ENCODE measurements at places on chromosomes 12 and 14. TPM values are rescaled to one million over a fixed set of nuclear protein-coding genes. Genes with fewer than 3 reads are reported as not detected.

DNA sequence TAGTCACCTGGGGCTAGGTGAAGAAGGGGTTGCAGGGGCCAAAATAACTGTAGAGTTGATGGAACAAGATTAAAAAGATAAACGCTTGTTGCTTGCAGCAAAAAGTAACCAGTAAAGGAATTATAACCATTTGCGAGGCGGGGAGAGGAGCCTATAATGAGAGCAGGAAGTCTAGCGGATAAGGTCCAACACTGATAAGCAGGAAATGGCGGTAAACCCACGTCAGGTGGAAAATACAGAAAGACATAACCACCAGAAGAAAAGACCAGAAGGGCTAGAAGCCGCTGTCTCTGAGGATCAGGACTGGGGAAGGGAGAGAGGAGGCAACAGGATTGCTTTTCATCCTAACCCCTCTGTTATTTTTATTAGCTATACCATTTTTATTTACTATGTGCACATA is 303.3 kb downstream of the DPF3 start:
- DNase-seq, result no peak

DNA sequence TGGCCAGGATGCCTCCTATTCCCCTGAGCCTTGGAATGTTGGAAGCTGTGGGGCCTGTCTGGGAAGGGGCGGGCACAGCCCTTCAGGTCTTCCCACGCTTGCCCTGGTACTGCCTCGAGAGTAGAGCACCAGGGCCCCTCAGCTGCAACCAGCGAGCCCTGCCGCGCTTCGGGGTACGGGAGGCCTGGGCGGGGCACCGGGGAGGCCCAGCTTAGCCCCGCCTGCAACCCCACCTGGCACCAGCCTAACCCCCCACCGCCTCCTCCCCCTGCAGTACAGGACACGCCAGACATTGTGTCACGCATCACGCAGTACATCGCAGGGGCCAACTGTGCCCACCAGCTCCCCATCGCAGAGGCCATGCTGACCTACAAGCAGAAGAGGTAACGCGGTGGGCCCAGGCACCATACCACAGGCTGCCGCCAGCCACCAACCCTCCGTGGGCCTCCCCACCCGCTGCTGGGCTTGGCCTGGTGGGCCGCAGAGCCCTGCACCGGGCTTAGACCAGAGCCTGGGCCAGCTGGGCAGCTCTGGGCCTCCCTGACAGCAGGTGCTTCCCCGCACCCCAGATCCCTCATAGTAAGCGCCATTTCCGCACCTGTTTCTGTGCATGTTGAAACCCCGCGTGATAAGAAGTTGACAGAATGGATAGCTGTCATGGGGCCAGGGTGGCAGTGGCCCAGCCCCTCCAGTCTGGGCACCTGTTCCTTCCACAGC is 13.6 kb upstream of the TEX22 start:
- no peak for DNase-seq

DNA sequence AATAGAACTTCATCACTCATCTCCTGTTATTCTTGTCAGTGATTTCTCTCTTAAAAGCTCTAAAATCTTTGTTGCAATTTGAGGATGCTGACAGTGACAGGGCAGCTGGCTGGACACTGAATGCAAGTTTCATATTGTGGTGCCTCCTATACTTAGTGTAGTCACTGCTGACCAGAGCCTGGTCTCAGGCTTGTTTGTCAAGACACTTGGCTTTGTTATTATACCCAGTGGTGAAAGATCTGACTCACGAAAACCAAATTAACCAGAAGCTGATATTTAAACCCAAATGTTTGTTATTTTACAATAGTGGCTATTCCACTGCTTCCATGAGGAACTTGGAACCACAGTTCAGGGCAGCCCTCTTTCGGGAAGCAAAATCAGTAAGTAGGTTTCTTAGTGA is 42.8 kb downstream of the RPGRIP1 start:
- DNase-seq, result no peak

GRCh38 chr12:3140284-3140683 is 63.1 kb downstream of the TSPAN9 start:
- no peak for DNase-seq

- DNase-seq, result no peak
Observed at GRCh38 chr14:72443256-72443655, 450.6 kb downstream of the DPF3 start.

- no peak for DNase-seq
Observed at GRCh38 chr12:114340231-114340630, 65.7 kb downstream of the TBX5 start.

GLS2 gene
- polyA plus RNA-seq, result 1.1 TPM

- DNase-seq, result no peak
Observed at GRCh38 chr14:96999654-97000155, 202.5 kb downstream of the VRK1 start.
